ENCODE measurements at places on chromosomes 5 and 9.
A peak's percentile ranks its signal among the peaks of the same experiment; 100 is the strongest.

DNA sequence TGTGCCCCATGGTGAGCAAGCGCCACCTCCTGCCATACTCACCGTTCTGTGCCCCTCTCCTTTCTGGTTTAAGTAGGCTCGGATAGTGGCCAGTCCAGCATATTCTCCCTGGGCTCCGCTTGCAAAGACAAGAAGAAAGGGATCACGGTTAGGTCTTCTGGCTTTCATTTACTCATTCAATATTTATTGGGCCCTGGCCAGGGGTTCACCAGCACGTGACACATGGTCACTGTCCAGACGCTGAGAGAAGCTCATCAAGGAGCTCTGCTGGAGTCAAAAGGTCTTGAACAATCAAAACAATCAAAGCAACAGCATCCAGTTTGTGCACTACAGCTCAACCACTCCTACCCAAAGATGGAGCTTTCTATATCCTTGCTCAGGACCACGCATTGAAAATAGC is 80.2 kb downstream of the GLDC start:
- no peak for DNase-seq

DNA sequence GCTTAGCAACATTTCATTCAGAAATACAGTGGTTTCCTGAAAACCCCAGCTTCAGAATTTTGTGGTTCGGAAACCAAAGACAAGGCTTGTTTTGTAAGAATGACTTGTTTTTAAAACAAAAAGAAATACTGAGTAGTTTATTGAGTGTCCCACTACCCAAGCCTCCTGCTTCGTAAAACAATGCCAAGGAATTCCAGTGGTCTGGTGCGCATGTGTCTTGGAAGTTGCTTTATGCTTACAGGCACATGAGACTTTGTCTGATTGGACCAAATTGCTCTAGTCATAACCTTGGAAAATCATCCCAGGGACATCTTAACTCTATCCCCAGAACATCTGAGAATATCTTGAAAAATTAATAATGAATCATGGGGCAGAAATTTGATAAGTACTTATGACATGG is 77.1 kb upstream of the FST start:
- no peak for DNase-seq

DNA sequence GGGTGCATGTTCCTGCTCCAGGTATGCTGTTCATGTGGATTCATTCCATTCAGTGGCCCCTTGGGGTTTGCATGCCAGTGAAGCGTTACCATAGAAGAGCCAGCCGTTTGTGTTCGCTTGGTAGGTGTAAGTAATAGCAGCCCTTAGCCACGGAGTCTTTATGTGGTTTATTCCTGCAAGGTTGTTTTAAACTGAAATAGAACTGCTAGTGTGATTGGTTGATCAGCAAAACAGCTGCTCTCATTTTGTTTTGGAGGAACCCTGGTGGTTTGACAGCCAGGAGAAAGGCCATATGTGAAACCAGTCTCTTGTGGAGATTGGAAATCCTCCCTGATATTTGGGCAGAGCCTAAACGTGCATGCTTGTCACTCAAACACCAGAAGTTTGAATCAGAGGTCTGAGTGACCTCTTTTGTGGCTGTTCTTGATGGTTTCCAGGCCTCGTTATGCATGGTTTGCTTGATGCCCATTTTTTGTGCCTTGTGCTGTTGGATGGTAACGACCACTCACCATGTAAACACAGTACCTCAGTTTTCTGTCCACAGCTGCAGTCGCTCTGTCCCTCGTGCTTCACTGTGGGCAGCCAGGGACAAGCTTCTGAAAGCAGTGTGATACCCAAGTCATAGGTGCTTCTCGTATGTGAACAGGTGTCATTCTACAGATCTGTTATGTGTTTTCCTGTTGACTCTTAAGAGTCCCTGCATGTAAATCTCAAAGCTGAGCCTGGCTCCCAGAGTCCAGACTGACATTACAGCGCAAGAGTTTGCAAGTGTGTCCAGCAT is 58.3 kb upstream of the NXNL2 start:
- DNase-seq, result no peak

DNA sequence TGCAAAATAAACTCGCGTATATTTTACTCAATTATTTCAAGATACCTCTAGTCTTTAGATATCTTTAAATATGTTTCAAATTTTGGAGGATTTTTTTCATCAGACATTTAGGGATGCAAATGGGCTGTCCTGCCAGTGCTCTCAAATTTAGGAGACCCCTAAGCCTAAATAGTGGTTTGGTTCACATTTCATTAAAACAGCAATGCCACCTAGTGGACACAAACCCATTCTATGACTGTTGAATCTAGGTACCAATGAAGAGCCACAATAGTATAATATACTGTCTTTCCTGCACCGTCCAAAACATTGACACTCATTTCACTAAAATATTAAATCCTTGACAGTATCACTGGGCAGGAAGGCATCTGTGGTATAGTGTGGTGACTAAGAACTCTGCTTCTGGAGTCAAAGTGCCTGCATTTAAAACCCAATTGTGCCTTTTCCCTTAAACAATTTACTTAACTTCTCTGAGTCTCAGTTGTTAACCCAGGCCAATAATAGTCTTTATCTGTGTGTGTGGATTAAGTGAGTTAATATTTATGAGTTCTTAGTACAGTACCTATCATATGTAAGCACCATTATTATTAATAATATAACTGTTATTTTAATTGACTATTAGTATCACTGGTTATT is 148.0 kb downstream of the RORB start:
- no peak for DNase-seq

GRCh38 chr9:34612788-34613390 is 992 bp upstream of the RPP25L start:
- peak; percentile 88 for DNase-seq

DNA sequence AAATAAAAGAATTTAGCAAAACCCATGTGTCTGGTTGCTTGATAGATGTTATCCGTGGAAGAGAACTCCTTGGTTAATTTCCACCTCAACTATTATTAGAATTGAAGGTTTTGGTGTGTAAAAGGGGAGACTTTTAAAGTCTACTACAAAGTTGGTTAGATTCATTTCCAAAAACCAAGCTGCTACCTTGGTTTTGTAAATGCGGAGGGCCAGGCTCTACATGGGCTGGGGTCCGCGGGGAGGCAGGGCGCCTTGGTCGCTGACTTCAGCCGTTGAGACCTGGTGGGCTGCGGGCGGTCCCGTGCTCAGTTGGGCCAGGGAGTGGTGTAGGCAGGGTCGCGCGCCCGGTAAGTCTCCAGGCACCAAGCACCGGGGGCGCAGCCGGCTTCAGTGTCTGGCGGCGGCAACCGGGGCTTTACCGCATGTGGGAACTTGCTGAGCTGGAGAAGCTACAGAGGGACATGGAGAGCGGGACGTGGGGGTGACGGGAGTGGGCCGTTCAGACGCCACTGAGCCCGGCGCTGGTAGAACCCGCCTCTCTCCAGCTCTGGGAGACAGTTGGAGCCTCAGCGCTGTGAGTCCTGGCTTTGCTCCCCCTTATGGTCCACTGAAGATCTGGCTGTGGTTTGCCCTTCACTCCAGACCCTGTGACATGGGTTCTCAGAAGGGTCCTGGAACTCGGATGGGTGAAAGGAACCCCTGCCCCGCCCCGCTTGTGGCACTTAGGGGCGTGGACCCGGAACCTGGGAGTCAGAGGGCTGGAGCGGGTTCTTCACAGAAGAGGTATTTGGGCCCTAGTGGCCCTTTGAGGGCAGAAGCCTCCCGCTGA is 11.8 kb downstream of the NR2F1 start:
- no peak for DNase-seq

DNA sequence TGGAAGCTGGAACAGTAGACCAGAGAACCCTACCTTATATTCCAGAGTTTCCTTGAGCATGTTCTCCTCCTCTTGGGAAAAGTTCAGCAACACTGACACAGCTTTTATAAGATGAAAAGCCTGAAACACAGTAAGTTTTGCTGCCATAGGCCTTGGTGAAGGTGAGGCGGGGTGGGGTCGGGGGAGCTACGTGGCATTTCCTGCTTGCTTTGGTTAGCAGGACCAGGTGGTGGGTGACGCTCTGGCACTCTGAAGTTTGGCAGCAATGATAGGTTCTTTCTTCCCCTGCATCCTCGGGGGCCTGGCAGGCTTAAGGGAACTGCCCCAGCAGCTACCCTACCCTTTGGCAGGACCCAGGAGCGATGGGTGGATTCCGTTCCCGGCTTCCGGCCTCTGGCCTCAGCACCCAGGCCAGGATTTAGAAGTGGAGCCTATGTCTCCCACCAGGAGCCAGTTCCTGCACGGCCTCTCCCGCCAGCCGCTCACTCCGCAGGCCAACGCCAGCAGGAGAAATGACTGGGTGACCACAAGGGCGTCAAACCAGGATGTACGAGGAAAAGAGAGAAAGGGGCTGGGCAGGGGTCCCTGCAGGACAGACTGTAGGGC is 19.3 kb downstream of the ARPC5L start:
- DNase-seq, result no peak

GRCh38 chr9:69066955-69067354 is 31.4 kb downstream of the FXN start:
- DNase-seq, result no peak

DNA sequence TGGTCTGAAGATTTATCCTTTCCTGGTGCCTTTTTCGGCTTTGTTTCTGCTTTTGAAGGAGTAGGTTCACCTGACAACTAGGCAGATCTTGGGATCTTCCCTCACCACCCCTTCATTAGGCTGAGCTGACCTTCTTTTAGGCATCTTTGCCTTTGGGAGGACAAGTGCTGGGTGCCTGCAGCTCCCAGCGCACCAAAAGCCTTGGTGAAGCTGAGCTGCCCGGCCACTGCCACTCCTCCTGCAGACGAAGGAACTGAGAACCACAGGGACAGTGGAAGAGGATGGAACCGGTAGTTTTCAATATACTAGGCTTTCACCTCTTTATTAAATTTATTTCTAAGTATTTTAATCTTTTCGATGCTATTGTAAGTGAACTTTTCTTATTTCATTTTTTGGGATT is 16.8 kb upstream of the MARCOL start:
- no peak for DNase-seq

GRCh38 chr9:129781981-129782380 is 21.0 kb upstream of the TOR1B start:
- DNase-seq, result no peak

- DNase-seq, result no peak
These were observed 57.6 kb downstream of the COX7C start for GRCh38 chr5:86675311-86675710.

- no peak for DNase-seq
These were observed 122.9 kb upstream of the SARDH start for GRCh38 chr9:133861086-133861485.

DNA sequence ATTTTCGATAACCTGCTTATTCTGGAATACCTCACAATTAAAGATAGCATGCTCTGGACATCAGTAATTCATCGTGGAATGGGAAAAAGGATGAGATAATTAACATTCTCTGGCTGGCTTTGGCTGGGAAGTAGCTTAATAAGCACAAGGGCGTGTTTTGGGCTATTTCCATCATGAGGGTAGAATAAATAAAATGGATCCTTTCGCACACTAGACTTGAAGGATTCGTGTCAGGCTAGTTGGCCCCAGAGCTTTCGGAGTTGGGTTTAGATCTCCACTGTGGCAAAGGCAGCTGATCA is 151.2 kb upstream of the ADRA1B start:
- no peak for DNase-seq

GRCh38 chr5:79032031-79032695 is 37.3 kb downstream of the DMGDH start:
- DNase-seq, result no peak

DNA sequence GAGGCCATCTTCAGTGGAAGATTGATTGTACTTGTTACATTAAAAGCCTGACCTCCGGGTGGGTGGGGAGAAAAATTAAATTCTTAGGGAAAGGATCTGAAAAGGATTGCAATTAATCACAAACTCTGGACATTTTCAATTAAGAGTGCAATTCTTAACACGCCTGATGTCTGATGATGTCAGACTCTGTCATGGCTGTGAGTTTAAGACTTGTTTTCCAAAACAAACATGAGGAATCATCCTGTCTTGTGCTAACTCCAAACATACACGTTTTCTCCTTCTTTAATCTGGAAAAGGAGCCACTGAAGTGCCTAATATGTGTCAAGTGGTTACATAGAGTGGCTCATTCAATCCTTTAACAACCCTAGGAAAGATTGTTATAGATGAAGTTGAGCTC is 60.4 kb upstream of the SMIM23 start:
- DNase-seq, result no peak

DNA sequence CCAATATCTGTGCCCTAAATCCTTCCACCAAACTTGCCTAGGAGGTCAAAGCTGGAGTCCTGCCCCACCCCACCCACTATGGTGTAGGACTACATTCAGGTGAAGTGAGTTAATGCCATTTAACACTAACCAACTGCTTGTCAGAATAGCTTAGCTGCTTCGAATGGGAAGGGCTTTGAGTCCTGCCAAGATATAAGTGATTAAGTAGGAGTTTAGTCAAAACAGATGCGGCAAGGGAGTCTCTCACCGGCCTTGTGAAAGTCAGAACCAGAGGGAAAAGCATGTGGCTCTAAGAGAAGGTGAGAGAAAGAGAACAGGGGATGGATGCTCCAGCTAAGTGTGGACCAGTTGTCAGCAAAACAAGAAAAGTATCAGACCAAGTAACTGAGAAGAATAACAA is 132.6 kb downstream of the SPOCK1 start:
- DNase-seq, result no peak

- DNase-seq, result no peak
These were observed 51.5 kb upstream of the ARL15 start for GRCh38 chr5:54361691-54362411.

- peak; percentile 71 for DNase-seq
These were observed 24.0 kb upstream of the ASPN start for GRCh38 chr9:92506184-92506857.

DNA sequence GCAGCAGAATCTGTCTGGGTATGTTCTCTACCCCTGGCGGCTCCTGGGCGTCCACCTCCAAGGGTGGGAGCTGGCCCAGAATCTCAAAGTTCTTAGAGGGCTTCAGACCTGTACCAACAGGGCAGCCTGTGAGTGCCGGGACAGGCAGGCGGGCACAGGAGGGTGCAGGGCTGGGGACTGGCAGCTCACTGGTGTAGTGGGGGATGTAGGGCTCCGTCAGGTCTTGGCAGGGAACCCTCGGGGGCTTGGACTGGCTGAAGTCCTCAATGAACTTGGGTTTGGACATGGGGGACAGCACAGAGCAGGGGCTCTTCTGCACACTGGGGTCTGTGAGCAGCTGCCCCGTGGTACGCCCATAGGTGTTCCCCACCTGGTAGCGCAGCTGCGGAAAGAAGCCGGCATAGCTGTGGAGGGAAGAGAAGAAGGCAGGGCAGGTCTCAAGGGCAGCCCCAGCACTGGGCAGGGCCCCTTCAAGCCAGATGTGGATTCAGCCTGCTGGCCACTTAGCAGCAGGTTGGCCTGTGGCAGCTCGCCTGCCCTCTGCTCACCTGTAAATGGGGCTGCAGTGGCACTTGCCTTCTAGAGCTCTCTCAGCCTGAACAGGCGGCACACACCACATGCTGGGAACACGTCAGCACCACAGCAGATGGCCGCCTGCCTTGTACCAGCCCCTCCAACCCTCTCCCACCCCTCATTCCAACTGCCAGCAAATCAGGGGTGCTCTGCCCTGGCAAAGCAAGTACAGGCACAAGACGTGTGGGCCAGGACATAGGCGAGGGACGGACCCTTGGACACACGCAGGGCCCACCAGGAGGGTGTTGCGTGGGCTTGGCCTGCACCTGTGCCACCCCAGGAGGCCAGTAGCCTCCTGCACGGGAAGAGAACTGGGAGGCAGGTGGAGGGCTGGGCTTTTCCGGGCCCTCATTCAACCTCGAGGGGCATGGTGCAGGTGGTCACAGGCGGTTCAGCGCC is 4.6 kb downstream of the TUBB4B start:
- no peak for DNase-seq

- DNase-seq, result no peak
These were observed 13.8 kb downstream of the CD74 start for GRCh38 chr5:150398722-150399523.

- DNase-seq, result no peak
These were observed 297.6 kb downstream of the NTRK2 start for GRCh38 chr9:84966876-84967830.
